ENCODE measurements at places on chromosomes 5 and 9.

GRCh38 chr9:89896806-89897340 lies 292.1 kb downstream of the GADD45G start:
- no peak for DNase-seq

DNA sequence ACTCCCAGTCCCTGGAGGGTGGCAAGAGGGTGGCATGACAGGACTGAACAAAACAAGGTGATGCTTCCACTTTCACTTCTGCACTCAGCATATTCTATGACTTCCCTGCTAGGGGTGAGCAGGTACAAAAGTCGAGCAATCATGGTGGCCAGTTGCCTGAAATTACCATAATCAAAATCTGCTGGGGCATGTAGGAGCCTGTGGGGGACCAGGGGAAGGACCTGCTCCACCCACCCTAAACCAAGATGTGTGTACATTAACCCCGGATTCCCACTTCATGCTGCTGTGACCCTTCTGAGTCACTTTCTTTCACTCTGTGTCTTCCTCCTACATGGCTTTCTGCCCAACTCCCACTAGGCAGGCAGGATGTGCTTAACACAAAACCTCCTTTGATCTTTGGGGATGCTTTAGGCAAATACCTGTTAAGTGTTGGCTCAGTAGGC lies 73.3 kb upstream of the PHF24 start:
- peak; percentile 18 for DNase-seq

DNA sequence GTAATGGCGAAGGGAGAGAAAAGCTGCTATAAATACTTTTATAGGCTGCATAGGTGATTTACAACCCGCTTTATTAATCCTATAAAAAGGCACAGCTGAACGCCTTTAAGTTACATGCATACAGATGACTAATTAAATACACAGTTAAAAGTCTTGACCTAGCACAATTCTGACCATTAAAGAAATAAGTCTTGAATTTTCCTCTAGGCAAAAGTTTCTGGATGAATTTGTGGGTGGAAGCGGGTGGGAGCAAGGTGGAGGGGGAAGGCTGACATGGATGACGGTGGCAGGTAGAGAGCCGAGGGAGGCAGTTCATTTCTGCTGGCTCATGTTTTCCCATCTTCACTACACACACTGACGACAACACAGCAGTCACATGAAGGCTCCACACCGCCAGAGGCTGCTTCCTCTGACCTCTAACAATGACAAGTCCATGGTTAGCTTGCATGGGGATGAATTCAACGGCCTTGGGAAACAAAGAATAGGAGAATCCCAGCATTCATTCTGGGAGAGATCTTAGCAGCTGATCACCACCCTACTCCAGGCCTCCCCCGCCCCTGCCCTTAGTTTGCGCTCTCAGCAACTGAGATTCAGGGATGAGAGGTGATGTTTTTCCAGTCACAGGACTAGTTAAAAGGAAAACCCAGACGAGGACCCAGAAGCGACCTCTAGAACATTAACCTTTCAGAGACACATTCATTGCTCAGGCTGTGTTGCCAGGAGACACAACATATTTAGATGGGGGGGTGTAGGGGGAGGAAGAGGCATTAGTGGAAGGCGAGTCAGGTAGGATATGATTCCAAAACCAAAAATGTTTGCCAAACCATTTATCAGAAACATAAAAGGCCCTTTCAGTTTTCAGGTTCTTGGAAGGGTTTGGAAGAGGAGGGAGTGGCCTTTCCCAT lies 329.3 kb downstream of the PIK3R1 start:
- no peak for DNase-seq

- DNase-seq, result no peak
Observed at GRCh38 chr5:106880656-106881055, 790.1 kb downstream of the EFNA5 start.

- DNase-seq, result no peak
Observed at GRCh38 chr5:168790002-168790635, 211.0 kb upstream of the PANK3 start.

- no peak for DNase-seq
Observed at GRCh38 chr5:61293071-61293470, 39.0 kb upstream of the ZSWIM6 start.

DNA sequence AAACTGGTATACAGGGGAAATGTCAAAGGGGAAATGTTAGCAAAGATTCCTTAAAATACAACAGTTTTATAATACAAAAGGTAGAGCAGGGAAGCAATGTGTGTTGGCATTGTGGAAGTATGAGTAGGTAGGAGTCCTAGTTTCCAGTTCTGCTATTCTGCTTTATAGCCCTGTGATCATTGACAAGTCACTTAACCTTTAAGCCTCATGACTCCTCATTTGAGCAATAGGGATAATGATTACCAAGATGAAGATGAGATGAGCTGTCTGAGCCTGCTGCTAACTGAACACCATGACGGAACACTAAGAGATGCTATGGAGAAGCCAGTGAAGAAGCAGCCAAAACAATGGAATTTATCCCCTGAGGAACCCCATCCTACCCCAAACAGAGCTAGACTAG lies 251.7 kb downstream of the PAPPA start:
- no peak for DNase-seq

- DNase-seq, result no peak
Observed at GRCh38 chr9:90907056-90907445, 105.4 kb downstream of the SYK start.

- DNase-seq, result no peak
Observed at GRCh38 chr5:28691526-28691925, 1653.1 kb upstream of the CDH9 start.

DNA sequence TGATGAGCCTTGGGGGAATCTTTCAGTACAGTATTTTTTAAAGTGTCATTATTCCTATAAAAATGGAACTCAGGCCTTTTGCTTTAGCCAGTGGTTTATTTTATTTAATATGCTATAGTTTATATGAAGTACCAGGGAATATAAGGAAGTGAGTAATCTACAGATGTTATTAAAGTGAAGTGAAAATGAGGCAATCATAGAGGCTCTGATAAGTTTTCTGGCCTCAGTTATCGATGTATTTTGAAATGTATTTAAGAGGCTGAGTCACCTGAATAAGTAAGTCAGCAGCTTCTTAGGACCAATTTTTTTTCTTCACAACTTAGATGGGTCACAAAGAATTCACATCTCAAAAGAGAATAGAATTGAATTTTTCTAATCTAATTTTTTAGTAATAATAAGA lies 829.0 kb downstream of the DNAH5 start:
- DNase-seq, result no peak

DNA sequence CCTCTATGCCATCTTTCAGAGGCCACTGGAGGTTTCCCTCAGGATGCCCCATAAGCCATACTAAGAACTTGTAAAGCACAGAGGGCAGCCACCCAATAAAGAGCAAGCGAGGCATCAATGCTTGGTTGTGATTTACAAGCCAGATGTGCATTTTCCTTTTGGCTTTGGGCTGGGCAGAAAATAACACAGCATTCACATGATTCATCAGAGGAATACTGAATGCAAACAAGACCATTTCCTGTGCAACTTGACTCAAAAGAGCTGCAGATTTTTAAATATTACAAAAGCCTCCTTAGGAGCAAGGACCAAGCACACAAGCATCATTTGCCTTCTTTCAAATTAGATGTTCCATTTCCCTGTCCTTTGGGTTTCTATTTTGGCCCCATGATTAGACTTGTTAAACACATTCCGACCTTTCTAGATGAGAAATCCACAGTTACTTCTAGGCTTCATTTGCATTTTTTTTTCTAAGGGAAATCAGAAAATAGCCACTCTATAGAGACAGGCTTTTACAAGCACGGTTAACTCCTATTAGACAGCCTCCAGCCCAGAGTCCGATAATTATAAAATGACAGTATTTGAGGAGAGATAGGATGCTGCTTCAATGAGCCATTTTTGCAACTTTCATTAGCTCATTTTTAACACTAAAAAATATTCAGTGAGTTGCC lies 207.8 kb downstream of the SEMA5A start:
- no peak for DNase-seq

DNA sequence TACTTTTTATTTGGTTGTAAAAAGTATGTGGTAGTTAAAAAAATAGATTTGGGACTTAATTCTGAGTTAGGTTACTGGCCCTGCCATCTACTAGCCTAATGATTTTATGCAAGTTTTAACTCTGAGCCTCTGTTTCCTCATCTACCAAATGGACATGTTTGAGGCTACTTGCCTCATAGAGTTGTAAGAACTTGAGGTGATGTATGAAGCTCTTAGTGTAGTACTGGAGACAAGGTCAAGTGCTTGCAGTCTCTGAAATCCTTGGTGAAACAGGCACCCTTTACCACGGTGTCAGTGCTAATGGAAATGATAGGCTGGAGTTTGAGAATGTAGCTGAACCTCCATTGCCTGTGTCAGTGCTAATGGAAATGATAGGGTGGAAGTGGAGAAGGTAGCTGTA lies 15.3 kb downstream of the GPR107 start:
- DNase-seq, result no peak

GRCh38 chr5:9624196-9624947 lies 5.8 kb downstream of the TAS2R1 start:
- DNase-seq, result no peak
